ENCODE measurements at places on chromosomes 3 and 15.

- no peak for DNase-seq
Measured at GRCh38 chr3:122619040-122619439, 41.6 kb downstream of the PARP15 start.

DNA sequence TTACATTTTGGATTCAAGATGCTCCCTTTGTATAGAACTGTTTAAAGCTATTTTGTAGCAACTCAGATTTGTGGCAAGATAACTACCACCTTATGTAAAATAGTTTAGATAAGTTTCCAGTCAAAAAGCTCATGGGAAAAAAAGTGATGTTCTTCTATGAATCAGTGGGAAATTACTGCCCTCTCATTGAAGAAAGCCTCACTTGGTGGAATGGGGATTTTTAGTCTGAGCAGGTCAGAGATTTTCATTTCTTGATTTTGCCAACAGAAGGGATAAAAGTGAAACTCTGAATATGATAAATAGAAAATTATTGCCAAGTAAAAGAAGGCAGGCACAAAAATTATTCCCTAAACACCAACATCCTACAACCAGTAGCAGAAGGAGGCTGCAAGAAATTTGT is 25.8 kb upstream of the CSTA start:
- no peak for DNase-seq

DNA sequence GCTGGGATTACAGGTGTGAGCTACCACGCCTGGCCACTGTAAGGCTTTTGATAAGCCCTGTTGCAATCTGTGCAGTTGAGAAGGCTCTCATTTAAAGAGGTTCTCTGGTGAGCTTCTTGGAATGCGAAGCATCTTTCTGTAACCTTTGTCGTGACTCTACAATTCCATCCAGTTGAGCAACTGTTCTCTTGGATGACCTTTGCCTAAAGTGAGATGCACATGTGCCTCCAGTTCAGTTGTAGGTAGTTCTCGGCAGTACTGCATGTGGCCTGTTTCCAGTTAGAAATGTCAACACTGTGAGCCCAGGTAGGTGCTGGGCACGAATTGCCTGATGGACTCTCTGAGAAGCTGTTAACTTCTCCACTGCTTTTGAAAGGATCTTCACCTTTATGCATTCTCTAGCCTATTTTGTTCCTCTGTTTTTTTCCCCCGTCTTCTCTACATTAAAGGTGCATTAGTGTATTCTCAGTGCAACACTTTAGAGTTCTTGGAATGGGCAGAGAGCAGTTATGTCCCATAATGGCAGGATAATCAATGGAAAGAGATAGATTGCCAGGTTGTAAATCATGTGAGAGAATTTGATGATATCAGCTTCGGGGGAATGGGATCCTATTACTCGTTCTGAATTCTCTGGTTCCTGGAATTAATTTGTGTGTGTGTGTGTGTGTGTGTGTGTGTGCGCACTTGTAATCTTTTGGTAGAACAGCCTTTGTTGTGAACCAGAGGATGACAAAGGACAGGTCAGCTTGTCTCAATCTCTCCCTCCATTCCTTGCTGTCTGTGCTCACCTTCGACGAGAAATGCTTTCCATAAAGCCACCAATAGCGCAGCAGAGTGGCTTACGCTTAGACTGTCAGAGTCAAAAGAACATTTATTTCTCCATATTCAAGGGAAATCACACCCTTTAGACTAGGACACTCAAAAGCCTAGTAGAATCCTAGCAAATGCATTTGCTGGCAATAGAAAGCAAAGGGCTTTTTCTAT is 51.1 kb downstream of the PTPRG start:
- no peak for DNase-seq

GRCh38 chr3:158258619-158259018 is 148.7 kb downstream of the RSRC1 start:
- no peak for DNase-seq

- DNase-seq: no peak
Measured at GRCh38 chr15:48720646-48721045, 75.1 kb upstream of the FBN1 start.

GRCh38 chr15:78021761-78022160 is 55.8 kb downstream of the TBC1D2B start:
- DNase-seq: no peak

DNA sequence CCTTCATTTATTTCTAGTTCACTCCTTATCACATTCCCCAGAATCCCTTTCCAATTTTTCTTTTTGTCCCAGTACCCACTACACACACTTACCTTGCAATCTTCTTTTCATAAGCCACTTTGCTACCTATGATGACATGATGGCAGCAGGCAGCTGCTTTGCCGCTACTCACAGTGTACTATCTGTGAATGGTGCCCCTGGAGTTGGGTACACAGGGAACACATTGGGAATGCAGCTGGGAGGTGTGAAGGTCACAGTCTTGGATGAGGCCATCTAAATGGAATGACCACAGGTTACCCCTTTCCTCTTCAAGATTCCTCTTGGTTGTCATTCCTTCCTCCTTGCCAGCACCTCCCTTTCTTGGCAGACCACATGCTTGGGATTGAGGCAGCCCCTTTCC is 20.8 kb upstream of the TNIK start:
- no peak for DNase-seq

GRCh38 chr3:108420926-108421325 is 89.5 kb downstream of the MYH15 start:
- no peak for DNase-seq

GRCh38 chr15:74523982-74524381 is 17.0 kb upstream of the ARID3B start:
- no peak for DNase-seq

Data from hepatic stellate cell (primary cell).